ENCODE measurements at places on chromosomes 16 and 17.

GRCh38 chr17:34257299-34257985, 2.4 kb downstream of the CCL2 start:
- no peak for DNase-seq

DNA sequence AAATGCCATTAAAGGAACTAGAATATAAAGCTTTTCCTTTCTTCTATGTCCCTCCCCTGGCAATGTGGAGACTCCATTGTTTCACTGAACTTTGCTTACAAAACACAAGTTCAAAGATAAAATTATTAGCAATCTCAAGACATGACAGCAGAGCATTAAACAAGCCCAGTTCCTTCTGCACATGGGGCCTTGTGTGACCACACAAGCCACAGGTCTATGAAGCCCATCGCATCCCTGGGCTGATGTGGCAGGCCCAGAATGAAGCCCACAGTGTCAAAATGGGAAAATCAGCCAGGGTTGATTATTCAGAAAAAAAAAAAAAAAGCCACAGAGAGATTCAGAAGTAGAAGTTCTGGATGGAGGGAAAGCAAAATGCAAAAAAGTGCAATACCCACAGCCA, 12.9 kb upstream of the SLC39A11 start:
- no peak for DNase-seq

- DNase-seq = no peak
These were observed 378.0 kb upstream of the CA10 start for GRCh38 chr17:52536489-52536888.

DNA sequence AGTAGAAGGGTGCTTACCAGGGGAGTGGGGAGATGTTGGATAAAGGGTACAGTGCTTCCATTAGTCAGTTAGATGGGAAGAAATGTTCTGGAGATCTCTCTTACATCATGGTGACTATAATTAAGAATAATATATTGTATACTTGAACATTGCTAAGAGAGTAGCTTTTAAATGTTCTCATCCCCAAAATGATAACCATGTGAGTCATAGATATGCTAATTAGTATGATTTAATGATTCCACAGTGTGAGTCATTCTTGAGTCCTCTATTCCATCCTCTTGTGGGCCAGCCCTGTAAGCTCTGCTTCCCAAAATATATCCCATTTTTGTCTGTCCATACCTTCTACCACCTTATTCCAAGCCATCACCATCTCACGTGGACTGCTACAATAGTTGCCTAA, 80.6 kb upstream of the CDH11 start:
- DNase-seq = peak; percentile 24

DNA sequence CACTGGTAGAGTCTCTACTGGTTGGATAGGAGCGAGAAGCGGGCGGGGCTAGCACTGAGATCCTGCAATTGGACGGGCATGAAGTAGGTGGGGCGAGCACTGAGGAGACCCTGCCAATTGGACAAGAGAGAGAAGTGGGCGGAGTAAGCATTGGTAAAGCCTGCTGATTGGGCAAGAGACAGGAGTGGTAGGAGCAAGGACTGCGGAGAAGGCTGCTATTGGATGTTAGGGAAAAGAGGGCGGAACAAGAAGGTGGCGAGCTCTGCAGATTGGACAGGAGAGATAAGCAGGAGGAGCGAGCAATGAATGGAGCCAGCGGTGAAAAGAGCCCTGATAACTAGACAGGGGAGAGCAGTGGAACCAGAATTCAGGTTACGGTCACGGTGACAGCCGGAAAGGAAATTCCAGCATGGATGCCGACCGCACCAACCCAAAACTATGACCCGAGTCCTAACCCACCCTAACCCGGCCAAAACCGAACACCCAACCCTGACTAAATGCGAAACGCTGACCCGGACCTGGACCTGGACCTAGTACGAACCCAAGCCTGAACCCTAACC, 4.8 kb downstream of the SCGB1C2 start:
- no peak for DNase-seq

DNA sequence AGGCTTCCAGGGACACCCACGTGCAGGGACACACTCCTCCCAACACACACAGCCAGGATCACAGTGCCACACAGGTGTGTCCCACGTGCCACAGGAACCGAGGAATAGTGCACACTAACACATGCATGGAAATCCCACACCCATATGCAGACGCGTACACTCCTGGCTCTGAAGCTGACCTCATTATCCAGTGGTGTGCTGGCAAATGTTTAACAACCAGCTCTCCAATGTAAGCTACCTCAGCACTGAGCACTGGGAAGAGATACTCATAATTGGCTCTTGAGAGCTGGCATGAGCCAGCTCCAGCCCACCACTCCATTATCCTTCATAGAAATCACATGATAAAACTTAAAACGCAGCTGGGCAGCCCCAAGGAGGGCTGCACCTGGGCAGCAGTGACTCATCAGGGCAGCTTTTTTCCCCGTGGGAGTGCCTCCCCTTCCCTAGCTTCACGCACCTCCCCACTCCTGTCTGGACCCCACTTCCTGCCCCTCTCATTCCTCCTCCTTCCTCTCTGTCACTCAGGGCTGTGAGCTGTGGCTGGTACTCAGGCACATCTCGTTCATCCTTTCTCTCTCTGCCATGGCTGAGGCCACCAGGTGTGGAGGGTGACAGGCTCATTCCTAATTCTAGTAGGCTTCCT, 14.9 kb upstream of the TBX21 start:
- DNase-seq = peak; percentile 24

GRCh38 chr17:11813871-11814270, 183.4 kb downstream of the ZNF18 start:
- no peak for DNase-seq

DNA sequence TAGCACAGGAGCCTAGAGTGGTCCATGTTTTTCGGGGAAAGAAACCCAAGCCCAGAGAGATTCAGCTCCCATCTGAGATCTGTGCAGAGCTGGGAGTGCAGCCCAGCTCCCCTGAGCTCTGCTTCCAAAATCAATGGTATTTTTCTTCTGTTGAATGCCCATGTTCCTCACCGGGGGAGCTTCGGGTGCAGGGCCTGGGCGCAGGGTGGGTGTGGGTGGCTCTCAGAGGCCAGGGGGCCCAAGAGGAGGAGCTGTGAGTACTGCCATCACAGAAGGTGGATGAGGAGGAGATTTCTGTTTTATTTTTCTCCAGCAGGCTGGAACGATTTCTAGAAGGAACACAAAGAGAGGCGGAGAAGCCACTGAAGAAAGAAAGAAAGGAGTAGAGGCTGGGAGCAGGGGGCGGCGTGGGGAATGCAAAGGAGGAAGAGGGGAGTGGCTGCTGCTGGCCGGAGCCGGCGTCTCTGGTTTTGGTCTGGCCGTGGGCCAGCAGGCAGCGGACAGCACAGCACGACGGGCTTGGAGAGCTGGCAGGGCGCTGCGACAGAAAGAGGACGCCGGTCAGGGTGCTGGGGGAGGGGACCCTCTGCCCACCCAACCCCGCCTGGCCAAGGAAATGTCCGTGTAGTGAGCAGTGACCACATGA, 76.2 kb upstream of the KSR1 start:
- DNase-seq = peak; percentile 62

GRCh38 chr17:3007651-3008121, 55.7 kb downstream of the OR1D5 start:
- no peak for DNase-seq

- DNase-seq = no peak
These were observed 341.5 kb downstream of the SNX29 start for GRCh38 chr16:12317856-12318537.
